AG08395 (cell line): ENCODE measurements at places on chromosomes 3 and 15.
A peak's percentile ranks its signal among the peaks of the same experiment; 100 is the strongest.

GRCh38 chr3:45693941-45694521 is 4.8 kb downstream of the SACM1L start:
- no peak for DNase-seq

DNA sequence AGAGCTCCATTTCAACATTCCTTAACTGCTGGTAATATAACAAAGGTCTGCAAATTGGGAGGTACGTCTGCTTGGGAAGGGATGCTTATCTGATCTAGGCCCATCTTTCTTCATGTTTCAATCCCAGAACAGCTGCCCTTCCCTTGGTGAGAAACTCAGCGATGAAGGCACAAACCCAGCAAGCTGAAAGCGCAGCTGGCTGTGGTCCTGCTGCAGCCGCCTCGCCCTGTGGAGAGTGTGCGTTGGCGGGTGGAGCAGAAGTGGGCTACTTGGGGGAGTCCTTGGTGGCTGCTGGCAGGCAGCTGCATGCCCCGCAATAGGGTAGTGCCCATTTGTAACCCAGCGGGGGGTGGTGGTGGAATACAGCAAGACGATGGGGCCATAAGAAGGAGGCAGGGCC is 160.6 kb upstream of the WNT5A start:
- no peak for DNase-seq

DNA sequence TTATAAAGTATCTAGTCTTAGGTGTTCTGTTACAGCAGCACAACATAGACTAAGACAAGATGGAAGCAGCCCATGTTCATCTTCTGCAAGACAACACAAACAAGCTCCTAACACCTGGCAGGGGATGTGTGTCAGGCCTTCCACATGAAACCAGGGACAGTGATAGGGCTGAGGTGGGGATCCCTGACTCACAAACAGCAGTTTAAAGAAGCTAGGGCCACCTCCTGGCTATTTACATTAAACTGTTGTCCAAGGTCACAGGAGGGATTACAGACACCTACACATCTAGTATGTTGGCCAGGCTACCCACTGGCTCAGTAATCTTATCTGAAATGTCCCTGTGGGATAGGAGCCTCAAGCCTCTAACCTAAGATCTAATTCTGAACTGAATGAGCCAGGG is 211.3 kb downstream of the MINAR1 start:
- no peak for DNase-seq

DNA sequence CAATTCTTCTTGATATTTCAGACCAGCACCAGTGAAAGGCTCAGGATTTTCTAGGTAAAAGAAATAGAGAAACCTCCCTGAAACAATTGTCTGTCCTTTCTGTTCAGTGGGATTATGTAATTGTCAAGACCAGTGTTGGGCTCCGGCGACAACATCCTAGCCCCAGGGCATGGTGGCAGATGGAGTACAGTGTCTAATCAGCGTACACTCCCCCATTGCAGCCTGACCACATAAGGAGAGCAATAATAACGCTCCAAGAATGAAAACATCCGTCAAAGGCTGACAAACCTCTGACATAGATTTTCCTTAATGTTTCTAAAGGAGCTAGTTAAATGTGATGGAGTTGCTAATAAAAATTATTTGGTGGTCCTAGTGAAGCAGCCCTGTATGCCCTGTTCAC is 144.6 kb downstream of the EBLN2 start:
- DNase-seq, result no peak

- no peak for DNase-seq
Observed at GRCh38 chr3:184557348-184557950, 4.1 kb upstream of the EPHB3 start.

GRCh38 chr15:87711026-87711425 is 545.5 kb downstream of the NTRK3 start:
- DNase-seq, result no peak

GRCh38 chr3:138439646-138440045 is 5.2 kb downstream of the ESYT3 start:
- DNase-seq, result peak; percentile 51

- no peak for DNase-seq
Observed at GRCh38 chr3:197181741-197182140, 116.7 kb downstream of the DLG1 start.

DNA sequence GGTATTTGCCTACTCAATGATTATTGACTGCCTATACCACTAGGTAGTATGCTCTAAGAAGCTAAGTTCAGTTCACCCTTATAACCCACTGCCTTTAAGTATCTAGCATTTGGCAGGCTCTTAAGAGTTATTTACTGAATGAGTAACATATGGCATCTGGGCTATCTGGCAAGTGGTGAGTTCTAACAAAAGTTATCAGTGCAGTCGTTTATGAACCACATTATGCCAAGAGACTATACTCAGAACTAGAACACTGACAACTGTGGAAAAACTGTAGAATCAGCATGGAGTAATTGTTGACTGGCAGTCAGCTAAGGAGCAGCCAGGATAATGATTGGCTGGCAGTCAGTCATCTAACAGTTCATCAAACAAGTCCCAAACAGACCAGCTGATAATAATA is 25.8 kb downstream of the RAF1 start:
- DNase-seq, result no peak

GRCh38 chr3:118244761-118245160 is 789.9 kb downstream of the IGSF11 start:
- no peak for DNase-seq

- no peak for DNase-seq
Observed at GRCh38 chr15:96878129-96878528, 547.6 kb downstream of the NR2F2 start.

DNA sequence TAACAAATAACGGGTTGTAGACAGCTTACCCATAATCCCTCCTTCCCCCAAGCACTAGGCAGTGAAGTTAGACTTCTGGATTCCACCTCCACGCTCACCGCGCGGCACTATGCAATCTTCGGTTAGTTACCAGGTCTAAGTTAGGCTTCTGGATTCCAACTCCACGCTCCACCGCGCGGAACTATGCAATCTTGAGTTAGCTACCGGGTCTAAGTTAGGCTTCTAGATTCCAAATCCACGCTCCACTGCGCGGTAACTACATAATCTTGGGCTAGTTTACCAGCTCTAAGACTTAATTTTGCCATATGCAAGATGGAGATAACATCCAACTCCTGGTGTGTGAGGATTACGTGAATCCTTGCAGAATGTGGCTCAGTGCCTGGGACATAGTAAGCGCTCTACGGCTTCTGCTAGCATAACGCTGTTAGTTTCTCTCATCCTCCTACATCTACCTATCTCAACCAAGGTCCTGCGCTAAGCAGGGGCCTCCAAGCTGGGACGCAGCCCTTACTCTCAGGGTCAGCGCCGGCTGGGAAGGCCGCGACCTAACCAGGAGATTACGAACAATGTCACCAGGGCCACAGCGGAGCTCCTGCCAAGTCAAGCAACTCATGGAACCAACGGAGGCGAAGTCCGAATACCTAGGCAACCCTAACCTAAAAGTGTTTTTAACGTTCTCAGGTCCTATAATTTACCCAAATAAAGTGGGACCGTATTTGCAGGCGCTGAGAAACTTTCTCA is 497 bp upstream of the RPLP1 start:
- peak; percentile 8 for DNase-seq

DNA sequence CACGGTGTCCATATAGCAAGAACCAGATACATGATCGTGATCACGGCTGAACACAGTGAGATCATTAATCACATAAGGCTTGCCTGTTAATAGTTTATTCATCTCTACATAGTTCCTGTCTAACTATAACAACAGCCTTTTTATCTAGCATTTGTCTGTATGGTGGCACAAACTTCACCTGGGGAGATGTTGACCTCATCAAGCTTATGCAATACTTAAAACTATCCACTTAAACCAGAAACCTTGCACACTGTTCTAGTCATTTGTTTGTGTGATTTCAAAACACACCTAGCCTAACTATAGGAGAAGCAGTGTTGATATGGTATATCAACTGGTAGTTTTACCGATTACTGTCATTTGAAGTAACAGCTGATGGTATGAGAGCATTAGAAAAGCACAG is 124.8 kb downstream of the VPS13C start:
- no peak for DNase-seq

GRCh38 chr15:29920515-29920914 is 98.2 kb upstream of the TJP1 start:
- DNase-seq, result no peak

GRCh38 chr3:69524816-69525215 is 138.9 kb upstream of the FRMD4B start:
- DNase-seq, result no peak
